ENCODE measurements at places on chromosomes 1 and 21.

- peak; percentile 92 for DNase-seq
Observed at GRCh38 chr1:26993237-26994019, at the start of gene TRNP1. Gene TRNP1 (plus strand): TSS chr1:26993692. CDS start chr1:26993787, 95 bp downstream.

GRCh38 chr1:245488346-245489129 is 333.8 kb downstream of the KIF26B start:
- no peak for DNase-seq

DNA sequence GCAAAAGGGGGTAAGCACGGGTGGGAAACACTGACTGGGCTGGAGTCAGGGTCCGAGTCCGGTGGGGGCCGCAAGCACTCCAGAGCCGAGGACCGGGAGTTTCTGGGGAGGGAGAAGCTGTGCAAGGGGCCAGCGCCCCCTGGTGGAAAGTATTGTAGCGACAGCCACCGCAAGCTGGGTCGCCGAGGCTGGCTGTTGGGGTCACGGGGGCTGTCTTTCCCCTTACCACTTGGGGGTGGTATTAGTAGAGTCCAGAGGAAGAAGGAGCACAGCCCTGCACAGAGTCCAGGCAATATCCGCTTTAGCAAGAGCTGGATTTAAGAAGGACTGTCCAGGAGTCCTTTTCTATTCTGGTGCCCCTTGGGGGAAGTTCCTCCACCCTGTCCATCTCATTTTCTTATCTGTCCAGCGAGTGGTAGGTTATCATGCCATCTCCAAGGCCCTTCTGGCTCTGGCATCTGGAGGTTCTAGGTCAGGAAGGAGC is 17.9 kb upstream of the ETV3 start:
- peak; percentile 66 for DNase-seq

- DNase-seq, result no peak
Observed at GRCh38 chr1:158930504-158930903, 848 bp upstream of the PYHIN1 start.

DNA sequence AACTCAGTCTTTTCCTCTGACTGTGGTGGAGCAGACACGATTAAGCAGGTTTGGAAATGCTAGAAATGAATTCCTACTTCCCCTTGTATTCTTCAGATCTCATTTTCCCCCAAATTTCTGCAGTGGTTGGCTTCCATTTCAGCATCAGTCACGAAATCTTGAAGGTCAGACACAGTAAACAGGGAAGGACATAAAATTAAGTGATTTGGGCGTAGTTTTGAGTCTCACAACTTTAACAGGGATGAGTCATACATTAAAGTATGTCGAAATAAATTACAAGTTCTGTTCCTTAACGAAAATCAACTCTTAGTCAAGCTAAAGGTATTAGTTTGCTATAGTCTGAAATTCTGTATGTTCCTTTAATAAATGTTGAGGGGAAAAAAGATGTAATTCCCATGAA is 61.1 kb downstream of the HNRNPR start:
- peak; percentile 35 for DNase-seq

Measured in kidney tubule cell (primary cell).